Activated CD8-positive, alpha-beta T cell treated with anti-CD3 and anti-CD28 coated beads, Interleukin-2, amount 10 ng/mL, durations not matched to agents 7 days and 5 days (primary cell): ENCODE measurements at places on chromosomes 6 and 20. TPM values are rescaled to one million over a fixed set of nuclear protein-coding genes. Genes with fewer than 3 reads are reported as not detected.

- no peak for DNase-seq
These were observed 97.1 kb downstream of the ZFAND3 start for GRCh38 chr6:37916675-37917074.

- DNase-seq: no peak
These were observed 457.9 kb upstream of the PTCHD4 start for GRCh38 chr6:48568856-48569255.

DNA sequence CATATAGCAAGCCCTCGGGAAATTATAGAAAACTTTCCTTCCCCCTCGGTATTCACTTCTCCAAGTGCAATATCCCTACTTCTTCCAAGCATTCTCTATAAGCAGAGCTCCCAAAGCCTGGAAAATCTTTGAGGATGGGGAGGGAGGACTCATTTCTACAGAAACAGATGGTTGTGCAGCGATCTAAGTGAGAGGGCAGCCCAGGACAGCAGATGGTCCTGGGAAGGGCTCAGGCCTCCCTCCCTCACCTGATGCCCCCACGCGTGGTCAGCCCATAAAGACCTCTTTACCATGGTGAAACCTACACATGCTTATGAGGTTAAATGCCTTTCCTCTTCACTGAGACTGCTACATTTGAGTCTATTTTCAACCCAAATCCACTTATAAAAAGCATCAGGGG lies 319.6 kb upstream of the QKI start:
- no peak for DNase-seq

MDFI gene
- total RNA-seq: not detected

- DNase-seq: no peak
These were observed 197.1 kb upstream of the PLN start for GRCh38 chr6:118350881-118351430.

DNA sequence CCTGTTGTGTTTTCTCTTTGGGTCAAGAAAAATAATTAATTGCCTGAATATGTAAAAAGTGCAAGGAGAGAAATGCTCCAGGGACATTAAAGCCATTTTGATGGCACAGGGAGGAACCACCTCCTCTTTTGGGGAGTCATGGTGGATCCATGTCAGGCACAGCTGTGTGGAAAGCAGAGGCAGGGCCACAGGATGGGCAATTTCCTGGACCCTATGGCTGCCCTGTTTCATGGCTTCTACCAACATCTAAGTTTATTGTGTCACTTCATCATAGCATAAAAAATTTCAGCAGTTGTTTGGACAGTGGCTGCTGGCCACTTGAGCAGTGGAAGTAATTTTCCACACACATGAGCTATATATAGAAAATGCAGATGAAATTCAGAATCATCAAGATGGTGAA lies 238.2 kb downstream of the SYNE1 start:
- no peak for DNase-seq

DNA sequence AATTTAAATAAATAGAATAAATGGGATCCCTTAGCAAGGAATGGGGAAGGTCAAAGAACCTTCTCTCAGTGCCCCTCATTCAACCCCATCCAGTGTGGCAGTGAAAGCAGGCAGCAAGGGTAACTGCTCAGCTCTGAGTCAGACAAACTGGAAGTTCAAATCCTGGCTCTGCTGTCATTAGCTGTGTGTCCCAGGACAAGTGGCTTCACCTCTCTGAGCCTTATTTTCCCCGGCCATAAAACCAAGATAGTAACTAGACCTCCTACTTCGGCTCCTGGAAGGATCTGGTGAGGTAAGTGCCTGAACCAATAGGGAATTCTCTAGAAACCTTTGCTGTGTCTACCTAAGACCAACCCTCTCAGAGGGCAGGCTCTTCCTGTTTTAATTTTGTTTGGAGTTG lies 4.1 kb downstream of the GHRH start:
- no peak for DNase-seq

RAET1E gene
- not detected for total RNA-seq

DNA sequence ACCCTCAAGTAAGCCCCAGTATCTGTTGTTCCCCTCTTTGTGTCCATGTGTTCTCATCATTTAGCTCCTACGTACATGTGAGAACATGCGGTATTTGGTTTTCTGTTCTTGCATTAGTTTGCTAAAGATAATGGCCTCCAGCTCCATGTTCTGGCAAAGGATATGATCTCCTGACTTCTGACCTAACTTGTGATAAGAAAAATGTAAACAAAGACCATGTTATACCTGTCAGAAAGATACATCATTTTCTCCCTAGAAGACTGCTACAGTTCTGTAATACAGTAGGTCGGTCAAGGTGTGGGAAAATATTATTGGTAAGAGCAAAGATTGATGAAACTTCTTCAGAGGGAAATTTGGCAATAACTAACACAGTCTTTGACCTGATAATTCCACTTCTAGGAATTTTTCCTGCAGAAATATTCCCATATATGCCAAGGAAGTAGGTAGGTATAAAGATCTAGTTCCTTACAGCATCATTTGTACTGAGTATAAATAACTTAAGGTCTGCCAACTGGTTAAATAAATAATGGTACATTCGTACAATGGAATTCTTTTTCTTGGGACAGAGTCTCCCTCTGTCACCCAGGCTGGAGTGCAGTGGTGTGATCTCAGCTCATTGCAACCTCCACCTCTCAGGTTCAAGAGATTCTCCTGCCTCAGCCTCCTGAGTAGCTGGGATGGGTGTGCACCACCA lies 19.1 kb upstream of the FKBP5 start:
- no peak for DNase-seq

CRISP3 gene
- total RNA-seq: not detected

ETV7 gene
- total RNA-seq: 4.6 TPM

DNA sequence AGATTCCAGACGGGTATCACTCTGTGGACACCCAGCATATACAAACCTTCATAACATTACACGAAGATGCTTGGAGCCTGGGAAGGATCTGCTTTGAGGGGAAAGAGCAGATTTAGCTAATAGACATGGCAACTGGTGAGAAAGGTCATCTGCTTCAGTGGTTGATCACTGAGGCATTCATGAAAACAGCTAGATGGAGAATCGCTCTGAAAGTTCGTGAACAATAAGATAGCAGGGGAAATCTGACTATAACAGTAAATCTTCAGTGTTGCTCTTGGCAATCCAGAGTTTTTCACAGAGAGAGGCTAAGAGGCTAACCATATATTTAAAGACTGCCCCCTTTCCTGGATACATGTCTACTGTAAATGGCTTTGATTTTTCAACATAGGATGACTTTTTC lies 245.3 kb downstream of the FARS2 start:
- no peak for DNase-seq

DST gene
- 0.76 TPM for total RNA-seq

COX4I2 gene
- not detected for total RNA-seq

MYBL2 gene
- total RNA-seq: 129 TPM

DNA sequence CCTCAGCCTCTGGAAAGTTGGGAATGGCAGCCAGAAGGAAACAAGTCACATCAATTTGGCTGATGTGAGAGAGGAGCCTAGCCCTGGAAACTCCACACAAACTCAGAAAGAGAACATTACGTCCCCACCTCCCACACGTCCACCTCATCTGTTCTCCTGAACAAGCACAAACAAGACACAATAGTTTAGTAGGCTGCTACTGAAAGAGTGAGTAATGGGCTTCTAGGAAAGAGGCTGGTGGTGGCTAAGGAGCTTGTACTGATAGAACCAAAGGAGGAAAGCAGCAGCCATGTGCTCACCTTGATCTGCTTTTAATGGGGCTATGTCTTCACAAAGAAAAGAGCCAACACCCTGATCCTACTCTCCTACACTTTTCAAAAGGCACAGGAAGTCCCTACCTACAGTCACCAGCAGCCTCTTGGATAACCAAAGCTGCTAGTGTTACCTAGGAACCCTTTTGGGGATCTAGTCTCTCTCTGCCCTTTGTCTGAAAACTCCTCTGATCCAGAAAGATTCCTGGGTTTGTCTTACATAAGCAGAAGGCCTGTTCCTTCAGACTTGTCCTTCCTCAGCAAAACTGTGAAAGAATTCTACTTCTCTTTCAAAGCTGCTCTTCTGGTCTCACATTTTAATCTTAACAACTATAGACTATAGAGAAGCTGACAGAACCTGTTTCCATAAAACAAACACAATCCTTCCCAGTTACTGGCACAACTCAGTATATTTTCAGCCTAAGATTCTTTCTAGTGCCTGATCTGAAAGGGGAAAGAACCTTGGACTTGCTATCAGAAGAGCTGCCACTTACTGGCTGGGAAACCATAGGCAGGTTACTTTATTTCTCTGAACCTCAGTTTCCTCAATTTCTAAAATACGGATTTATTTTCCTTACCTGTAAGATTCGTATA lies 3.1 kb downstream of the PLAGL2 start:
- no peak for DNase-seq

BTBD3 gene
- total RNA-seq: 3.7 TPM

DNA sequence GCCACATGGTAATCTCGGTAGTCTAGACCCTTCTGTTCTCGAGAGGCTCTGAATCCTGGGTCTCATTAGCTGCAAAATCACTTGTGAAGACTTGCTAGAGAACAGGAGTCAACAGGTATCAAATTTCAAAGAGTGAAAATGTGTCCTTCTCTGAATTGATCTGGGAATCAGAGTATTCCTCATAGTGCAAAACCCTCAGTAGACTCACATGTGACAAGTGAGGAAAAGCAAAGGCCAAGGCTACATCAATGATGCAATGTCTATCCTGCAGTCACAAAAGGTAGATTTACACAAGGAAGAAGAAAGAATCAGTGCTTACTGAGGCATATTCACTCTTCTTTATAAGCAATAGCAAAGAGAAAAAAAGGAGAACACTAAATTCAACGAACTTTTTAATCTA lies 1220.0 kb upstream of the GJE1 start:
- DNase-seq: no peak

HLA-DRB1 gene
- 50.7 TPM for total RNA-seq

GRM1 gene
- not detected for total RNA-seq

LHFPL5 gene
- not detected for total RNA-seq

TPX2 gene
- total RNA-seq: 172 TPM

DNA sequence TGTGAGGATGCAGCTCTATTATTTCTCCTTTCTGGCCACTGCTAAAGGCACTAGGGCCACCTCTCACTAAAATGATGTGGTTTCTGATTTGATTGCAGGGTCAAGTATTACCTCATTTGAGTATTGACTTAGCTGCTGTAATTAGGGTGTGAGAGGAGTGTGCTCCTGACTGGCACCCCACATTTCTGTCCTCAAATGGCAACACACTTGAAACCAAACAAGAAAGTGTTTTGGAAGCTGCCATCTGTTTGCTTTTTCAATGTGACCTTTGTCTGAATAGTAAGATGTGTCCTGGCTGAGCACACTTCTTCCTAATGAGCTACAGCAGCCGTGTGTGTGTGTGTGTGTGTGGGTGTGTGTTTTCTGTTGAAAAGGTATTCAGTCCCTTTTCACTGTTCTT lies 62.8 kb upstream of the SCP2D1 start:
- DNase-seq: no peak

LPA gene
- not detected for total RNA-seq

HRH3 gene
- not detected for total RNA-seq

- DNase-seq: no peak
These were observed 300.9 kb upstream of the MAP3K7 start for GRCh38 chr6:90887764-90888163.

GRCh38 chr20:32672982-32673851 lies 524 bp downstream of the C20orf203 start:
- peak; percentile 67 for DNase-seq
